ENCODE measurements at places on chromosomes 6 and 20.

DNA sequence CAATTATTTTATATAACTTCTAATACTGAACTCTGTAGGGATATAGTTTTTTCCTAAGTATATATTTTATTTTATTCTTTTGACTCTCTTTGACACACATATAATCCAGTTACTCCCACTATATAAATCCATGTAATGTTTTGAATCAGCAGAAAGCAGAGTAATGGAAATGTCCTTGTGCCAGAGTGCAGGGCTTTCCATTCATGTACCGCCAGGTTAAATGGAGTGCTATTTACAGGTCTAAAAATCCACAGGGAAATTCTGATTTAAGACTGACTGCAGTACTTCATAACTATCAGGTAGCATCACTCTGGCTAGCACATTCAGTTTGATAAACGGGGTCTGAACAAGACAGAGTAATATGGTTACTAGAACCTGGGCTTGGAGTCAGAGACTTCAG, 626.8 kb downstream of the COL12A1 start:
- DNase-seq: no peak

DNA sequence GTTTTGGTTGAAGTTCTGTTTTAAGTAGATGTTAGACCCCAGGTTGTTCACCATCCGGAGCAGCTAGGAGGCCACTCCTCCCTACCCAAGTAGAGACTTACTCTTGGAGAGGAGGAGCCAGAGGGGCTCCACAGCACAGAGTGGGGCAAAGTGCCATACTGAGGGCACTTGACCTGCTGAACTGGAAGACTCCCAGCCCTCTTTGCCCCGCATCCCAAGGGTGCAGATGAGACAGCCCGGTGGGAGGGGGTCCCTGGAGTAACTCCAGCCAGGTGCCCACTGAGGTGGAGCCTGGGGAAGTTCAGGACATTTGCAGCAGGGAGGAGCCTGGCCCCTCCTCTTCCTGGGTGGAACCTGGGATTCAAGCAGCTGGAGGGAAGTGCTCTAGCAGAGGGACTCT, 102.1 kb upstream of the GPR6 start:
- no peak for DNase-seq

DNA sequence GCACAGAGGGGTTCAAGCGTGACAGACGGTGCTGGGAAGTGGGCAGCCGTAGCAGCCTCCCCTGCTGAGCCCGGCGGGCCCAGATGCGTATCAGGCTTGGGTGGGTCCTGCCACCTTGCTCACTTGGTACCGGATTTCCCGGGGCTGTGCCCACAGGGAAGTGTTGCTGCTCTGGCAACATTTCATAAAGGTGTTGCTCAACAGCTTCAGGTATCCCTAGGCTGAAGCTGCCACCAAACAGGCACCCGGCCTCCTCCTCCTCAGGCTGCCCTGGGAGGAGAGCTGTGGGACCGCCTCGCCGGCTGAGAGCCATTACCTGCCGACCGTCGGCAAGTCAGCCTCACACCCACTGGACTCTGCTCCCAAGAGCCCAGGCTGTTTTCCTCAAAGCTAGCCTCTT, 11.5 kb downstream of the PSMG4 start:
- no peak for DNase-seq

- DNase-seq: no peak
Observed at GRCh38 chr6:111086685-111087084, 618 bp upstream of the SLC16A10 start.
